ENCODE measurements at places on chromosomes 12 and 14.

- no peak for DNase-seq
These were observed 42.1 kb downstream of the SLCO1B3 start for GRCh38 chr12:20852649-20853048.

GRCh38 chr12:130828895-130829294, 10.2 kb downstream of the STX2 start:
- DNase-seq, result no peak

DNA sequence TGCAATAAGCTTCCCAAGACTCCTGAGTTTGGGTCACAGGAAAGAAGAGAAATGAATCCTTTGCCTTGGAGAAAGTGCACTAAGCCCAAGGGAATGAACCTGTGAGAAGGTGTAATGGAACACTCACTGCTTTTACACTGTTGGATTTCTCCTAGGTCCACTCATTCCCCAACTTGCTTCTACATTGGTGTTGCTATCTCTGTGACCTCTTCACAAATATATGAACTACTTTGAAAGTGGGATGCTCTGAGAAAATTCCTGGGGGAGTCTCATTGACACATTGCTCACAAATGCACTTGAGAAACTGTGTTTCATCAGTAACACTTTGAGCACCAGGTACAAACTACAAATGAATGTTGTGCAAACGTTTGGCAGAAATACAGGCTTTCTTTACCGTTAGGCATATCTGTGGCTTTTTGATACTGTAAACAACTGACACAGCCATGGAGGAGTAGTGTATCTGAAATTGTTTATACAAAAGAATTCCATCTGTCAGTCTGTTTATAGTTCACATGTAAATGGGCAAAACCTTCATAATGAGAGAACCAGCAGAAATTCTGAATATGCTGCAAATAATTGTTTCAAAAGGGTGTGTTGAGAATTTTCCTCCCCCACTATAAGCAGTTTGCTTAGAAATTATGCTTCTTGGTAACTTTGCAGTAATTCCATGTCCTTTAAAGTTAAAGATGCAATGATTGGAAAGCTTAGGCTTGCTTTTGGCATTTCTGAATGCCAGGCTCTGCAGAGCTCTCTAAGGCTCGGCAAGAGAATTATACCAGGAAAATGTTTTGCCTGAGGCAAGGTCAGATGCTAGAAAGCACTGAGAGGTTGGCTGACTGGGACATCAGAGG, 348.5 kb upstream of the DDHD1 start:
- DNase-seq, result no peak

GRCh38 chr12:42446761-42447160, 120.8 kb downstream of the PPHLN1 start:
- no peak for DNase-seq

- DNase-seq, result no peak
These were observed 39.1 kb upstream of the PNMA1 start for GRCh38 chr14:73753124-73753886.

- no peak for DNase-seq
These were observed 274.1 kb upstream of the DAAM1 start for GRCh38 chr14:58914279-58914855.

Measured in retinal pigment epithelial cell (primary cell).